ENCODE measurements at places on chromosomes 2 and 18. TPM values are rescaled to one million over a fixed set of nuclear protein-coding genes. Genes with fewer than 3 reads are reported as not detected.

TSPYL6 gene
- polyA plus RNA-seq, result not detected

LOXL3 gene
- 0.27 TPM for polyA plus RNA-seq

KIF1A gene
- polyA plus RNA-seq, result 0.26 TPM

PID1 gene
- 2.7 TPM for polyA plus RNA-seq

WDR43 gene
- polyA plus RNA-seq, result 71.8 TPM

RAB6C gene
- 0.07 TPM for polyA plus RNA-seq

PAIP2B gene
- 0.61 TPM for polyA plus RNA-seq

LYPD1 gene
- 12.0 TPM for polyA plus RNA-seq

SLC9A2 gene
- polyA plus RNA-seq, result 3.0 TPM

MERTK gene
- 1.0 TPM for polyA plus RNA-seq

SOCS6 gene
- 36.5 TPM for polyA plus RNA-seq

XIRP2 gene
- polyA plus RNA-seq, result not detected

SETBP1 gene
- polyA plus RNA-seq, result 0.54 TPM

SH3YL1 gene
- 13.5 TPM for polyA plus RNA-seq

KCNG2 gene
- not detected for polyA plus RNA-seq

POTEJ gene
- polyA plus RNA-seq, result 0.07 TPM

HOXD9 gene
- 1.7 TPM for polyA plus RNA-seq

CHN1 gene
- polyA plus RNA-seq, result 19.3 TPM

All from A549 (cell line).